Thymus (tissue), 14 donors: ENCODE measurements at places on chromosomes 7 and 10.

- H3K27me3 ChIP-seq, result no peaks in the 10 kb centered on the region
- peak overlapping the region; percentile 54 for H3K4me3 ChIP-seq
- DNase-seq, result peak; percentile 61
These were observed 373 bp downstream of the PAXIP1 start for GRCh38 chr7:155002411-155003091.

GRCh38 chr7:143975617-143976016, 21.0 kb downstream of the OR2F1 start:
- H3K4me3 ChIP-seq, result no peak overlapping the region
- H3K27ac ChIP-seq, result no peak overlapping the region
- peak; percentile 4 for DNase-seq
- no peaks in the 10 kb centered on the region for H3K36me3 ChIP-seq

DNA sequence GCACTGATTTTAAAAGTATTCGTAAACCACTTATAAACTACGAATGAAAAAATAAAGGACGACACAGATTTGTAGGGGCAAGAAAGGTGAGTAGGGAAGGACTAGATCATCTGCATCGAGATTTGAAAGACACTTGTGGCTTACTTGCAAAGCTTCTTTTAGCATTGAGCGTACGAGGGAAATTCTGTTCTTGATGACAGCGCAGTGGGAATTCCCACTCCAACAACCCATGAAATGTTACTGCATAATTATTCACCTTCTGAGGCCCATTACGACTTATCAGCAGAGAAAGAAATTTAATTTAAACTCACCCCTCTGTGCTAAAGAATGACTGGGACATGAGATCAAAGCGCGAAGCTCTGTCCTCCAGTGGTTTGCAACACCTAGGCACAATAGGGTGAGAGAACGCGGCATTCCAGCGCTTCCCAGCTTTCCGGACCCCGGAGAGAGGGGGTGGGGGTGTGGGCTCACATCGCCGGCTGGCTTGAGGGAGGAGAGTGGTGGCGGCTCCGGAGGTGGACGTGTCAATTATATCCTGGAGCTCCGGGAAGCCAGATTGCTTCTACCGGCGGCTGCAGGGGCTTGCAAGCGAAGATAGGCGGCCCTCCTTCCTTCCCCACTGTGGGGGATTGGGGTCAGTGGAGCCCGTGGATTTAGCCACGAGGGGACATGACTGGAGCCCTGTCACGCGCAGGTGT, 10.3 kb downstream of the SP8 start:
- no peak overlapping the region for H3K4me3 ChIP-seq
- H3K27ac ChIP-seq, result no peak overlapping the region
- no peaks in the 10 kb centered on the region for H3K36me3 ChIP-seq

GRCh38 chr10:69496352-69497230, 45.3 kb downstream of the TSPAN15 start:
- H3K4me1 ChIP-seq, result no peaks in the 10 kb centered on the region
- no peaks in the 10 kb centered on the region for H3K27me3 ChIP-seq
- no peak overlapping the region for H3K27ac ChIP-seq
- no peak overlapping the region for H3K4me3 ChIP-seq
- no peak for DNase-seq
- no peaks in the 10 kb centered on the region for H3K36me3 ChIP-seq

DNA sequence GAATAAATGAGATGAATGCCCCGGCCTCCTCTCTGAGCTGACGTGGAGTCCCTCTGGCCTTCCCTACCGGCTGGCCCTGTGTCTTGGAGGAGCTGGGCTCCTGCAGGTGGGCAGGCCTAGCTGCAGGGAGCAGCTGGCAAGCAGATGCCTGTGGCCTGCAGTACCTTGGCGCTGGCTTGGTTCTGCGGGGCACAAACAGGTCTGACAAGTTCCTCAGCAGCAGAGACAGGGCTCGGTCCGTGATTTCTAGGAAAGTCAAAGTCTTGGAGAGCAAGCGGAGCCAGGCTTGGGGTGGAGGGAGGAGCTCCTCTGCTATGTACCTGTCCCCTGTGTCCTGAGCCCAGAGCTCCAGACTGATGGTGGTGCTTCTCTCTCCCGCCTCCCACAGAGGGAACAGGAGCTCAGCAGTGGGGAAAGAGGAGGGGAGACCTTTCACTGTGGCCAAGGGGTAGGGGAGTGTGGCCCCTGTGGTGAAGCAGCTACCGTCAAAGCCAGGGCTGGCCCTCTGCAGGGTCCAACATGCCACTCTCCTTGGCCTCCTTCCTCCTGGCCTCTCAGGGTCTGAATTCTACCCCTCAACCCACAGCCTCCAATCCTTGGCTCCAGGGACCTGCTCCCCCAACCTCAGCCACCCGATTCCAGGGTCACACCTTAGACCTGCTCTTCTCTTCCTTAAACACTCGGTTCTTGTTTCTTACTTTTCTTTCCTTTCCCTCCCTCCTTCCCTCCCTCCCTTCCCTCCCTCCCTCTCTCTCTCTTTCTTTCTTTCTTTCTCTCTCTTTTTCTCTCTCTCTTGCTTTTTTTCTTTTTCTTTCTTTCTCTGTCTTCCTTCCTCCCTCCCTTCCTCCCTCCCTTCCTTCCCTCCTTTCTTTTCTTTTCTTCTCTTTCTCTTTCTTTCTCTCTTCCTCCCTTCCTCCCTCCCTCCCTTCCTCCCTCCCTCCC, 20.1 kb downstream of the MYL10 start:
- H3K4me3 ChIP-seq, result no peak overlapping the region
- H3K27me3 ChIP-seq, result no peaks in the 10 kb centered on the region
- H3K36me3 ChIP-seq, result no peaks in the 10 kb centered on the region
- no peaks in the 10 kb centered on the region for H3K4me1 ChIP-seq
